AML-193 (cell line): ENCODE measurements at places on chromosomes 5 and 9.
A peak's percentile ranks its signal among the peaks of the same experiment; 100 is the strongest.

GRCh38 chr5:163880302-163880701 lies 374.9 kb downstream of the MAT2B start:
- no peak for DNase-seq

DNA sequence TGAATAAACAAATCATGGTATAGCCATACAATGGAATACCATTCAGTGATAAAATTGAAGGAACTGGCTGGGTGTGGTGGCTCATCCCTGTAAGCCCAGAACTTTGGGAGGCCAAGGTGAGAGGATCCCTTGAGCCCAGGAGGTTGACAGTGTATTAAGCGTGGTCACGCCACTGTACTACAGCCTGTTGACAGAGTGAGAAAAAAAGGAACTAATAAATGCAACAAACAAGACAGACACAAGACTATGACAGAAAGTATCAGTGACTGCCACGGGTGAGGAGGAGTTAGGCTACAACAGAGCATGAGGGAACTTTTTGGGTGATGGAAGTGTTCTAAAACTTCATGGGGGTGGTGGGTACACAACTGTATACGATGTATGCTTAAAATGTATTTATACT lies 2.2 kb downstream of the FNIP1 start:
- peak; percentile 55 for DNase-seq

GRCh38 chr9:133584559-133585476 lies 24.4 kb downstream of the FAM163B start:
- no peak for DNase-seq

DNA sequence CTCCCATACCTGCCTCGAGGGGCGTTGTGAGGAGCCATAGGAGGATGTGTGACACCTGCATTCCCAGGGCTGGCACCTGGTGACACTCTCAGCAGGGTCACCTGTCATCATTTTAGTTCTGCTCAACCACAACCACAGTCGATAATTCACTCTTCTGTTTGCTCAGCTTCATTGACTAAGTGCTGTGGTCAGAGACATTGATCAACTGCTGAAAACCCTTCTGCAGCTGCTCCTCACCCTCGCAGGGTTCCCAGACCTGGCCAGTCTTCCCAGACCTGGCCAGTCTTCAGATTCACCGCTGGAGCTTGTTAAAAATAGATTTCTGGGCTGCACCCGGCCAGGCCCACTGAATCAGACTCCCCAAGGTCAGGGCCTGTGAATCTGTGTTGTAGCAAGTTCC lies 92.8 kb downstream of the MVB12B start:
- no peak for DNase-seq

DNA sequence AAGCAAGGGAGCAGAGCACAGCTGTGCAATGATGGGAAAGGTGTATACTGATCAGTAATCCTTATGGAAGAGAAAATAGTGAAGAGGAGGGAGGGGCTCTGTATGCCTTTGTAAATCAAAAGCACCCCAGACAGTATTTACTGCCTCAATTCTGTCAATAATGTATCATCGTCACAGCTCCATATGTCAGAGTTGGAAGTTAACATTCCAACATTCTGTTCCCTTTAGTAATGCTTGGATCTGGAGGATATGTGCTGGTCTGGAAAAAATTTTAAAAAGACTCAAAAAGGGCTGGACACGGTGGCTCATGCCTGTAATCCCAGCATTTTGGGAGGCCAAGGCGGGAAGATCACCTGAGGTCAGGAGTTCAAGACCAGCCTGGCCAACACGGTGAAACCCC lies 310.4 kb downstream of the ACTL7B start:
- no peak for DNase-seq

DNA sequence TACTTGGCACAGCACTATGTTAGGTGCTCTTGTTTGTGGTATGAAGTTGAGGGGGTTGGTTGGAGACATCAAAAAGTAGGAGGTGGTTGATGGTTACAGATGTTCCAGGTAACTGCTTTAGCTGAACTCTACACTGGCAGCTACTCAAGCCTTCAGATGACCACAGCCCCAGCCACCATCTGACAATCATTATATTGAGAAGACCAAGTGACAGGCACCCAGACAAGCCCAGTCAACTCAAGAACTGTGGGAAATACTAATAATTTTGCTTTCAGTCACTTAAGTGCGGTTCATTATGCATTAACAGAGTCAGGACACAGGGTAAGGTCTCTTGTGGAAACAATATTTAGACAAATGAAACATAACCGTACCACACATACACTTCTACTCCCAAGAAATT lies 38.9 kb upstream of the SLIT3 start:
- DNase-seq: no peak

- no peak for DNase-seq
Measured at GRCh38 chr5:96619946-96620345, 42.2 kb upstream of the CAST start.

GRCh38 chr5:115894342-115894741 lies 52.6 kb downstream of the AP3S1 start:
- no peak for DNase-seq

DNA sequence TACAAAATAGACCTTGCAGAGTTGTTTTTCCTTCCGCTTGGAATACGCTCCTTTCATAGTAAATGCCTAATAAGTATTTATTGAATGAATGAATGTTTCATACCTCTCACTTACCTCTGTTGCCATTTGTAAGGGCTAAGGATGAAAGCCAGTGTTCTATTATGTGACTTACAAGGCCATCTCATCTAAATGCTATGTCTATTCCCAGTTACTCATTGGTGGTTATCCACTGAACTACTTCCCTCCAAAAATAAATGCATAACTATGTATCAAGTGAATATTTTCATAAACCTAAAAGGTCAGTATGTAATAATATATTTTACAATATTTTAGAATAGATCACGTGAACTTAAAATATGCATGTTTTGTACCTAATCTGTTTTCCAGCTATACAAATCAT lies 670.5 kb upstream of the RGMB start:
- DNase-seq: no peak

GRCh38 chr5:80284720-80285119 lies 28.9 kb upstream of the SERINC5 start:
- DNase-seq: no peak

GRCh38 chr9:135864447-135865049 lies 42.8 kb downstream of the CAMSAP1 start:
- DNase-seq: peak; percentile 34

DNA sequence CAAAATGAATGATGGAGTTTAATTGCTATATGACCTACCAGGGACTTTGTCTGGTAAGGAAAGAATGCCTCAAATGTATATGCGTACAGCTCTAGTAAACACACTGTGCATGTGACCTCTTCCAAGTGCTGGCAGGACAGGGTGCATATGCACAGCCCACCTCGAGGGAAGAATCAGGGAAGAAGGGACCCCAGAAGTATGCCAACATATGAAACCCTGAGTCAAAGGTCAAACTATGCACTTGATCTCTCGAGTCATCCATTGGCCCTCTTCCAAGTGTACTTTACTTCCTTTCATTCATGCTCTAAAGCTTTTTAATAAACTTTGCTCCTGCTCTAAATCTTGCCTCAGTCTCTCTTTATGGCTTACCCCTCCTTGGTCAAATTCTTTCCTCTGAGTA lies 804.6 kb upstream of the COX7C start:
- no peak for DNase-seq
